ENCODE measurements at places on chromosomes 5 and 9.
A peak's percentile ranks its signal among the peaks of the same experiment; 100 is the strongest.

GRCh38 chr5:52759331-52759730 is 28.4 kb upstream of the ITGA1 start:
- no peak for DNase-seq

- DNase-seq = no peak
Measured at GRCh38 chr9:136373300-136374182, at the start of gene CARD9. CARD9 (minus strand) TSS chr9:136373669; CDS start chr9:136372078, 1,591 bp downstream.

- no peak for DNase-seq
Measured at GRCh38 chr5:107523029-107523680, 147.6 kb downstream of the EFNA5 start.

GRCh38 chr9:84953797-84954705 is 284.5 kb downstream of the NTRK2 start:
- peak; percentile 5 for DNase-seq

All from stimulated activated CD8-positive, alpha-beta memory T cell treated with anti-CD3 and anti-CD28 coated beads, Interleukin-4, amount 100 ng/mL, for 1 hour (primary cell).